Activated CD4-positive, CD25-positive, alpha-beta regulatory T cell (primary cell): ENCODE measurements at places on chromosomes 6 and 20.

DNA sequence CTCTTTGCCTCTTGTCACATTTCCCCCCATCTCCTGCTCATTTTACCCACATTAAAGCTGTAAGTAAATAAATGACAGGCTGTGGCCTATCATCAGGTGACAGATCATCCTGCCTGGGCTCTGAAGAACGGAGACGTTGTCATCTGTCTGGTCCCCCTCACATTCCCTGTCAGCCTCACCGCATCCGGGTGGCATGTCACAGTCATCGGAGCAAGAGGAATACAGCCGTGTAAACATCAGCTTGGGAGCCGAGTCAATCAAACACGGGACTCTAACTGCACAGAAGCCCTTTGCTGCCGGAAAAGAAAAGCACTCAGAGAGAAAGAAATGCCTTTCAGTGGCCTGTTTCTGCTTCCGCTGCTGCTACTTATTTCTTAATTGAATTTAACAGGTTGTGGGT lies 371.9 kb upstream of the ID4 start:
- no peak for DNase-seq

- DNase-seq: no peak
Observed at GRCh38 chr6:140082867-140083297, 708.4 kb upstream of the CITED2 start.

GRCh38 chr6:36353411-36353915 lies 16.8 kb upstream of the BNIP5 start:
- no peak for DNase-seq

DNA sequence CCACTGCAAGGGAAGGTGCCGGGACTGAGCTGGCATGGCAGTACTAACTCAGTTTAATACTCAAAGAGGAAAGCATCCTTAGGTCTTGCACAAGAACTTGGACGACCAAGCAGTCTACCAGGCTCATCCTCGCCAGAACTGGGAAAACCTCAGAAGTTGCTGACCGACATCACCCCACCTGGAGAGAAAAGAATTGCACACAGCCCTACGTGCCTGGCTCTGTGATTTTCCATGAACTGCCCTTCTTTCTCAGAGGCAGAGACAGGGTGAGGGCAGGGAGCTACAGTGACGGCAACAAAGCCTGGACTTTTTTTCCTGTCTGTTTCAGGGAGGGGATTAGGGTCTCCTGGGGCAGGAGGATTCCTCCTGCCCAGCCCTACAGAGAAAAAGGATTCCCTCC lies 8.0 kb downstream of the JAG1 start:
- DNase-seq: no peak

GRCh38 chr6:111957623-111958315 lies 84.5 kb upstream of the FYN start:
- DNase-seq: no peak

- DNase-seq: no peak
Observed at GRCh38 chr6:137933696-137934095, 66.6 kb downstream of the TNFAIP3 start.

DNA sequence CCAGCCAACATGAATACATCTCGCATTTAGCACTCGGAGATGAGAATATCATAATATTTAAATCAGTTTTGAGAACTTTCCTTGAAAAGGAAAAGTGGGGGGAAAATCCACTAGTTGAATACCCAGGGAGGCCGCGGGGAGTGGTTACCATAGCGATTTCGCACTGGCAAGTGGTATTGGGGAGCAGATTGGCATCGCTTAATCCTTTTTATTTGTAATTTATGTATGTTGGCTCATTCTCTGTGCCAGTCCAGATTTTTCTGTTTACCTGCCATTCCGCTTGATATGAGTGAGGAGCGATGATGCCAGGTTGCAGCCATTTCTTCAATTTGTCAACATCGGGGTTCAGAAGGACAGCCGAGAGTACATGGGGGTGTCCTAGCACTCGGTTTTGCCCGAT lies 291.8 kb downstream of the ZNF217 start:
- no peak for DNase-seq

DNA sequence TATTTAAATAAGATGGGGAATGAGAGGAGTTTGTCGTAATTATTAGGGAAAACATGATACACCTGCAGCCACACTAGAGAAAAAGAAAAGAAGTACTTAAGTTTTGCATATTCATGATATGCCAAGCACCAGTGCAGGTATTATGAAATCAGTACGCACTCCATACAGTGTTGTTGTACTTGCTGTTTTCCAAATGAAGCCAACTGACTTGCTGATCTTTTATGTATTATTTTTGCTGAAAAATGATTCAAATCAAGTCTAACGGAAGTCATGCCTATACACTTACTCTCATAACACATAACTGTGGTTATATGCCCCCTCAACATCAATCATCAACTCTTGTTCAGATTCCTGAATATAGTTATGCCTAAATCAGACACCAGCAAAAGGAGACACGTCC lies 584.9 kb upstream of the EYS start:
- DNase-seq: no peak

DNA sequence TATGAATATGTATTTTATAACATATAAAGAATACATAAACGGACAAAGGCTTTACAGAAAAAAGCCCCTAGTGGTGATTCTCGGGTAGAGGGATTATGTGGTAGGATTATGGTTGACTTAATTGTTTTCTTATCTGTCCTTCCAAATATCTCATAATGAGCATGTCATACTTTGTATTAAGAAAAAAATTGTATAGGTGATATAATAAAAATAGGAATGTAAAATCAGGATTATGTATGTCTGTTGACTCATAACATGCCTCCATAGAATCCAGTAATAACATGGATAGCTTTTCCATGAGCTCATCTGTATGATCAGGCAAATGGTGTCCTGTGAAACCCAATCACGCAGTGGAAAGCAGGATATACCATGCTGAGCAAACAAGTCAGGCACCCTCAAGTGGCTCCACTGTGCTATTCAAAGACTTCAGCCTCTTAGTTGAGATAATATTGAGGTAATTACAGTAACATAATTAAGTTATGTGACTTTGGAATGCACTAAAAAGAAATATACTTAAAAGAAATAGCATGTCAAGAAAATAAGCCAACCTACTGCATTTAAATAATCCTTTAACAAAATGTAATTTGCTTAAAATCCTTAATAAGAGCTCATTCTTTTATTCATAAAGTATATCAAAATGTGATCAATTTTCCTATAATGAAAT lies 39.6 kb upstream of the PRELID3B start:
- DNase-seq: no peak

DNA sequence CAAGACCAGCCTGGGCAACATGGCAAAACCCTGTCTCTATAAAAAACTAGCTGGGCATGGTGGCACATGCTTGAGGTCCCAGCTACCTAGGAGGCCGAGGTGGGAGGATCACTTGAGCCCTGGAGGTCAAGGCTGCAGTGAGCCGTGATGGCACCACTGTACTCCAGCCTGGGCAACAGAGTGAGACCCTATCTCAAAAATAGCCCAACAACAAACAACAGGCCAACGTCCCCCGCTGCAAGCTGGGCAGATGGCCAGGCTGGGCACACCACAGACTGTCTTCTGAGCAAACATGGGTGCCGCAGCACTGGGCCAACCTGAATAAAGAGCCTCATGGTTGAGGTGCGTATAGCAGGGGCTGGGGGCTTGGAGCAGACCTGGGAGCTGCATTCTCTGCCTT lies 46.6 kb upstream of the SRF start:
- DNase-seq: no peak

GRCh38 chr20:52230409-52230808 lies 38.8 kb upstream of the ZFP64 start:
- no peak for DNase-seq

DNA sequence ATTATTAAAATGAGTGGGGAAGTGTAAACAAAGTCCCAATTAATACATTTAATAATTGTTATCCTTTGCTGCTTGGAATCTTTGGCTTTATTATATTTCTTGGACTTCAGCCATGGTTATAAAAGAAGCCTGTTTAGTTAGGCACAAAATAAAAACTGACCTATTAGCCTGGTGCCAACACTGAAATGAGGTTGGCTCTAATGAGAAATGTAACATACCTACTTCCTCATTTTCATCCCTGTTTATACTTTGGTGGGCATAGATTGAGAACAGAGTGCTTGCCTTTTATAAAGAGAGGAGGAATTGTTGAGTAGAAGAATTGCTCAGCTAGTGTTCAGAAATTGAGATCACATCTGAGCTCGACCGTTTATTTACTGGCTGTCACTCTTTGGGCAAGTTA lies 471.3 kb downstream of the UTRN start:
- DNase-seq: no peak

GRCh38 chr20:57680131-57680716 lies 29.6 kb downstream of the PMEPA1 start:
- DNase-seq: no peak

DNA sequence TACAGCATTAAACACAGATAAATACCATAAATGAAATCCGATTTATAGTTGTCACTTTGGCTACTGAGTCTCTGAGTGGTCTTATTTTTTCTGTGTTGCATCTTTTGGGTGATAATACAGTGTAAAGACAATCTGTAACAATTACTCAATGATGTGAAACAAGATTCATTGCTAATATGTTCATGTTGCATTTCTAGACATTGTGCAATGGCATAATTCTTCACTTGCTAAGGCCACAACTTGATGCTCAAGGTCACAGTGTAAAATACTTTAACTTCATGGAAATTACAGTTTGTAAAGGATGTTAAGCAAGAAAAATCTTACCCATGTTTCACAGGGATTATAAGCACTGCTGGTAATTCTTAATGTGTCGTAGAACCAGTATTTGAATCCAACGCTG lies 74.9 kb upstream of the SMLR1 start:
- no peak for DNase-seq

DNA sequence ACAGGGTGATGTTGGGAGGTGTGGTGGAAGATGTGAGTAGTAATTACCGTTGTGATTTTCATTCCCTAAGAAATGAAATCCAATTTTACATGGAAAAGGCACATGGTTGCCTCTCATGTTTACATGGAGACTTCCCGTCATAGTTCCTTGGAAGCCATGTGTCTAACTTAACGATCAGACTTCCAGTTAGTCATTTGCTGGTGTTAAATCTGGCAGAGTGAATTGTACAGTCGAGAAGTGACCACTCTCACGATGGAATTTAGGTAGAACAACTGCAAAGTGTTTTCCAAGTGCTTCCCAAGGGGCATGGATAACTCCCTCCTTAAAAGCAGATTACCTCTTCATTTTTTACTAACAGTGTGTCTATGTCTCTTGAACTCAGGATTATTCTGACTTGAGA lies 145.8 kb upstream of the CCN2 start:
- no peak for DNase-seq

- no peak for DNase-seq
Observed at GRCh38 chr20:20580139-20580538, 132.3 kb downstream of the RALGAPA2 start.

DNA sequence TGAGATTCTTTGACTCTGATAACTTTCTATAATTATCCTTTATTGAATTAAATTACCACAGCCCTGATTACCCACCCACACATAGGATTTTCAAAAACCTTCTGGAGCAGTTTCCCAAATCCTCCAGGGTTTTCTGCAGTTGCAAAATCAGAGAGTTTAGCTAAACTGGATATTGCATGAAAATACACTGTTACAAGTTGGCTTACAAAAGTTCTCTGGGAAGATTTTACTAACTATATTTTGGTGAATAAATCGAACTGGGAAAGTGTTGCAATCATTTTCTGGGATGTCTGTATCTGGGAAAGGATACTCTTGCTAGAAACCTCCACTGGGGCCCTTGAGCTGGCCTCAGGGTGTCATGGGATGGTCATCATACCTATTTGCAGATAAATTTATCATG lies 97.6 kb upstream of the STMND1 start:
- no peak for DNase-seq

- no peak for DNase-seq
Observed at GRCh38 chr6:8181160-8181881, 79.0 kb upstream of the EEF1E1 start.

DNA sequence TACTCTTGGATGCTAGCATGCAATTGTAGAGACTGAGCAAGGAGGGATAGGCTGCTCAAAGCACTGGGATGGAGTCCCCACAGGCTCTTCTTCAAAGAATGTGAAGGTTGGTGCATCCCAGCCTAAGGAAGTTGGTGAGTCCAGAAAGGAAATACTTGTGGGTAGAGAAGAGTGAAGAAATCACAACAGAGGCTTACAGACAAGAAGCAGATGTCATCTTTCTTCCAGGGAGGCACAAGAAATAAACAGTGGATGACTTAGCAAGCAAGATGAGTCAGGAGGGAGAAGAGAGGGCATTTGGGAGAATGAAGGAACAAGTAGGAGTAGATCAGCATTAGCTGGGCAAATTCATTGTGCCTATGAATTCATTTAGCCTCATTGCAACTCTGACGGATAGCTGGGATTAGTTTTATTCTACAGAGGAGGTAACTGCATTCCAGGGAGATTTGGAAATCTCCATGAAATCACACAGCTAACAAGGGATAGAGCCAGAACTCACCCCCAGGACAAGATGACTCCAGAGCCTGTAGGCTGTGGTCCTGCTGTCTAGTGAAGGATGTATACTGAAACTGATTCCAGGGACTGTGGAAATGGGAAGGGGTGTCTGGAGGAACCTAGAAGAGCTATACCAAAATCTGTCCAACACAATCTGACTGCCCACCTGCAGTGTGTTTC lies 125.8 kb upstream of the SPTLC3 start:
- no peak for DNase-seq

GRCh38 chr20:41048461-41049301 lies 20.1 kb downstream of the TOP1 start:
- DNase-seq: no peak

DNA sequence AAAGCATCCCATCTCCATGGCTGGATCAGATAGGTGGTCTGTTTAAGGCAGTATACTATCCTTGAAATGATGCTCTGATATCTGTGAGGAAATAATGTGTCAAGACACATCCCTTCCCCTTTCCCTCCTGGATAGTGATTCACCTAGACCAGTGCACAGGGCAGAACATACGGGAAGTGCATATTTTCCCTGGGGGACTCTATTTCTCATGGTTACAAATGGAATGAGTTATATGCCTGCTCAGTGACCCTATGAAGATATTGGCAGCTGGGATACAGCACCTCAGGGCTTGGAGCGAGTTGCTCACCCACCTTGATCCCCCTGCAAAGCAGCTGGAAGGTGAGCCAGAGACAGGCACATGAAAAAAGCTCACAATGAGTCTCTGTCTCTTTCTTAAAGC lies 67.5 kb upstream of the PRL start:
- no peak for DNase-seq

DNA sequence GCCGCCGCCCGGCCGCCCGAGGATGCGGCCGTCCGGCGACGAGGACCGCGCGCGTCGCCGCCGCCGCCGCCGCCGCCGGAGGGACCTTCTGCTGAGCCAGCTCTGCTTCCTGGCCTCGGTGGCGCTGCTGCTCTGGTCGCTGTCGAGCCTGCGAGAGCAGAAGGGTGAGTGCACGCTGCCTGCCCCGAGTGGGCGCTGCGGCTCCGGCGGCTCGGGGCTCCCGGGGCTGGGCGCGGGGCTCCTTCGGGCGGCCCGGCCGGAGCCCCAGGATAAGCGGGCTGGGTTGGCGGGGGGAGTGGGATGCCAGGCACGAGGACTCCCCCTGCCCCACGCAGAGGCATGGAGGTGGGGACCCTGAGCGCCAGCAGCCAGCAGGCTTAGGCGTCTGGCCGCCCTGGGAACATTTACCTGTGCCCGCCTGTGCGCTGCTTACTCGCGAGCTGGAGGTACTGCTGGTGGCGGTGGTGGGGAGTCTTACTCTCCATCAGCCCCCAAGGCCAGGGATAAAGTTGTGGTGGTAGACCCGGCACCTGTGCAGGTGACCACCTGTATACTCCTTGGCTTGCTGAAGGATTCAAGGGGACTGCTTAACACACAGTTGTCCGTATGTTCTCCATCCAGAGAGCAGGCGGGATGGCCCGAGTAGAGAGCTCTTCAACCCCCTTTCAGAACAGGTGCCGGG lies 520 bp downstream of the SLC24A3 start:
- DNase-seq: no peak

- no peak for DNase-seq
Observed at GRCh38 chr6:106103728-106104109, 17.6 kb downstream of the PRDM1 start.

GRCh38 chr6:16947375-16948015 lies 154.4 kb upstream of the STMND1 start:
- no peak for DNase-seq
